ENCODE measurements at places on chromosomes 1 and 21.

DNA sequence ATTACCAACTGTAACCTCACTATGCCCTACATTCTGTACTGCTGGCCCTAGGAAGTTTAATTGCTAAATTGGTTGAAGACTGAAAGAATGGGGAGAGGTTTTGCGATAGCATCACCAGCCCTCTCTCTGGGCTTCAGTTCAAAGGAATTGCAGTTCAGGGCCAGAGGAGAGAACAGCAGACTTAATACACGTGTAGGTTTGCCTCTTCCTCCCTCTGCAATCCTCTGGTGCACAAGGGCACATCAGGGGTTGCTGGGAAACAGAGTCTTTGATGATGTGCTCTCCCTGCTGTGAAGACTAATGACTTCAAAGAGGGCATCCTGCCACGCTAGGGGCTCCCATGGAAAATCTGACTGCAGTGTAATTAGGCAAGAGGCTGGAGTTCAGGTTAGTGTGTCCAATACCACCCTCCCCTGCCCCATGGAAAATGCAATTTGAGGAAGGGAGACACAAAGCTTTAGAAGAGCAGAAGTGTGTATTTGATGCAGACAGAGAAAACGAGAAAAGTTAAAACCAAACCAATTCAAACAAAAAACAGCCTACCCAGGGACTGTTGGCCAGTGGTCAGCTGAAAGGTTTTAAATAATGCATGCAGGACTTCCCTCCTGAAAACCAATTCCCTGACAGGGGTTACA, 167.9 kb downstream of the ASTN1 start:
- no peak for DNase-seq

DNA sequence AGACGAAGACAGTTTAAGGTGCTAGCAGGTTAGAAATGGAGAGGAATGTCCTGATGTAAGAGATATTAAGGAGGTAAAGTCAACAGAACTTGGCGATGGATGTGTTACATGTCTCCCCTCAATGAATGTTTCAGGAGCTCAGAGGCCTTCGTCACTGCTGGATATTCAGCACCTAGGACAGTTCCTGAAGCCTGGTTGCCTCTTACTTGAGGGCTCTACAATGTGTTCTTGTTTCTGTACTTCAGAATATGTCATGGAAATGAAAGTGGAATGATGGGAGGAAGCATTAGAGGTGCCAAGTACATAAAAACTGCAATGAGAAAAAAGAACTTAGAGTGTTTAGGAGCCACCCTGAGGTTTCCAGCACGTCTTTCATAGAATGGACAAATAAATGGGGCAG, 17.7 kb downstream of the TNR start:
- DNase-seq: no peak

DNA sequence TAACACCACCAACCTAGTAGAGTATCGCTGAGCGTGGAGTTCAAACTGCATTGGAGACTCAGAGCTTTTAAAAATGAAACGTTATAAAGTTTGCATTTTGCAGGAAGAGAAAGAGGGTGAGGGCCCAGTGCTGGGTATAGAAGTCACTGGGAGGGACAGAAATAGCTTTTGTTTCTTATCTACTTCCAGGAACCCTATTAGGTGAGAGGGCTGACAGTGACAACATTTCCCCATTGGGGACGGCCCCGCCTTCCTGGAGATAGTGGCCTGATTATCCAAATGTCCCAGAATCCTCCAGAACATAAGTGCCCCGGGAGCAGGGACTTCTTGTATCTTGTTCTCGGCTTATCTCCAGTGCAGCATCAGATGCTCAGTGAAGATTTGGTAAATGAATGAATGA, 574.9 kb downstream of the PTPRU start:
- DNase-seq: no peak

DNA sequence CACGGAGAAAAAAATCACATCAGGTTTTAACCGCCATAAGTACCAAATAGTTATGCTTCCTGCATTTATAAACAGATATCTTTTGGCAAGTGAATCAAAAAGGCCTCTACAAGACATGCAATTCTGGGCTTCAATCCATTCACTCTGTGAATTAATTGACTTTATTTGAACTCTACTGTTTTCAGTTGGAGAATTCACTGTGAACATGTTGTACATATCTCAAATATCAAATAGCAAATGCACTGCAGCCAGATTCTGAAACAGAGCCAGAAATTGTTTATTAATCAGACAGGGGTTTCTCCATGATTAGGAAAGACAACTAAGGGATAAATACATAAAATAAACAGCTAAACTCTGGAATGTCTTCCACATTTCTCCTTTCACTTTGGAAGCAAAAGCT, 445.4 kb upstream of the NFIA start:
- no peak for DNase-seq

DNA sequence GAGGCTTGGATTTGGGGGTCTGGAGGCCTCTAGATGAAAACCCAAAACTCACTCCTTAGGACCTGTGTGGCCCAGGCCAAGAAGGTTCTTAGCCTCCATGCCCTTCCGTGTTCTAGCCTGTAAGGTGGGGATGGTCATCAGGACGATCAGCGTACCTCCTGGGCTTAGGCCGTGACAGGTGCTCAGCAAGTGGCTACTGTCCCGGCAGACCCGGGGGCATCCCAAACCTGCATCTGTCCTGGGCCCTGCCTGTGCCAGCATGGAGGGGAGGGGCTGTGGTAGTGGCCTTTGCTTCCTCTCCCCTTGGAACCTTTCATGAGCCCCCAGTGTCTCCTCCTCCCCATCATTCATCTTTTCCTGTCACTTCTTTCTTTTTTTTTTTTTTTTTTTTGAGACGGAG, 22.7 kb upstream of the TRAPPC10 start:
- DNase-seq: no peak

- DNase-seq: no peak
These were observed 360.2 kb upstream of the PTBP2 start for GRCh38 chr1:96361271-96361856.

GRCh38 chr1:189929501-189930099, 548.1 kb downstream of the BRINP3 start:
- no peak for DNase-seq

DNA sequence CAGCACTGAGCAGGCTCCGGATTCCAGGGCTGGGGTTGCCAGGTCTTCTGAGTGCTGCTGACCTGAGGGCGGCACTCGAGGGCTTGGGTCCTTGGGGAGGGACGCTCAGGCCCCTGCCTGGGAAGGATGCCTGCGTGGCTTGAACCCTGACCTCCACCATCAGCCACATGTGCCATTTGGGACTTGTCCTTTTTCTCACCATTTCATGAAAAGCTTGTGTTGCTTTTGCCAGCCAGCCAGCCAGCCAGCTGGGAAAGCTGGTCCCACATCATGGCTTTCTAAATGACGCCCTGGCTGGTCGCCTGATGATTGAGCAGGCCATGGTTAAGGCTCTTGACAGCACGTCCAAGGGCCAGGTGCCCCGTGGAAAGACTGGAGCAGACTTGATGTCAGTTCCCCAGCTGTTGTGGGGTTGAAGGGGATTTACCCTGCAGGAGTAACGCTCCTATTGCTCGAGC, 168.7 kb downstream of the CAMTA1 start:
- no peak for DNase-seq

GRCh38 chr21:37032877-37033471, 26.5 kb downstream of the RIPPLY3 start:
- no peak for DNase-seq

GRCh38 chr1:36351227-36351977, 28.0 kb upstream of the EVA1B start:
- no peak for DNase-seq

DNA sequence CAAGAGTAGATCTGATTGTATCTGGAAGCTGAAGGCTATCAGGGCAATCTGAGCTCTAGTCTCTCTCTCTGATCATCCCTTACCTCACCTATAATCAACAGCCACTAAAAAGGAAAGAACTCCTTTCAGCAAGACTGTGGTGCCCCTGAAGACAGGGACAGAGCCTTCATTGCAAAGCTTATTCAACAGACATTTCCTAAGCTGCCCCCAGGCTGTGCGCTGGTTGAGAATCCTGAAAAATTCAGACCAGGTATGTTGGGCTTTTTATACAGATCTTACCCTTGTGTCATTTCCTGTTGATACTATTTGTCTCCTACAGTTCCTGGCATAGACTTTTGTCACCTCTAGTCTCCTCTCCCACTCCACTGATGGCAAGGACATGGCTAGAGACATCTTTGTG, 63.3 kb upstream of the PLA2G4A start:
- no peak for DNase-seq

DNA sequence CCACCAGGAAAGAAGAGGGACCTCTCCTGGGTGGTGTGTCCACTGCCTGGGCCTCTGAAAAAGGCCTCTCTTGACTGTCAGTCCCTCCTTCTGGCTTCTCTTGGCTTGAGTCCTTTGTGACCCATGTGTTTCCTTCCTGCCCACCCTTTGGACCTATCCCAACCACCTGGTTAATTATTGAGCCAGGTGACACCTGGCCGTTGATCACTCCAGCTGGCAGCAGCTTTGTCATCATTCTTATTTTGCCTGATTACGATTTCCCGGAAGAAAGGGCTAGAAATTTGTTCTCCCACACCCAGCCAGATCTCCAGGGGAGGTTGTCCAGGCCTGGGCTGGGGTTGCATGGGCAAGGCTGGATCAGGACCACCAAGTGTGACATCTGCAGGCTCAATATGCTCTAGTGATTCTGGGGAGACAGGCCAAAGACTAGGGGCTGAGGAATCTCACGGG, 24.8 kb downstream of the CSF1 start:
- no peak for DNase-seq

DNA sequence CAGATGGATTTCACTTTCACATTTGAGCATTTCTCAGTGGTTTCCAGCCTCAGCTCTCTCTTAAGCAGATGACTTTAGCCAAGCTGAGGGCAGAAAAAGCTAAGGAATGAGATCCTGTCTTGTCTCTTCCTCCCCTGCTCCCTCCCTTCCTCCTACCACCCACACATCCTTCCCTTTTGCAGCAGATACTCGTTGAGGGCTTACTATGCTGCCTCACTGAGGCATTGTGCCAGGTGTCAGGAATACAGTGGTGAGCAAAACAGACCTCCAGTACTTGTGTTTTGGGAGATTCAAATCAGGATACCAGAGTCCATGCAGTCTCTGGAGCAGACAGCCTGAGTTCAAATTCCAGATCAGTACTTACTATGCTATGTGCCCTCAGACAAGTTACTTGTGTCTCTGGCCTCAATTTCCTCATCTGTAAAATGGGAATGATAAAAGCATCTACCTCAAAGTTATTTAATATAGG, 43.2 kb downstream of the KIF26B start:
- no peak for DNase-seq

GRCh38 chr1:64245495-64245894, 42.1 kb downstream of the UBE2U start:
- no peak for DNase-seq

DNA sequence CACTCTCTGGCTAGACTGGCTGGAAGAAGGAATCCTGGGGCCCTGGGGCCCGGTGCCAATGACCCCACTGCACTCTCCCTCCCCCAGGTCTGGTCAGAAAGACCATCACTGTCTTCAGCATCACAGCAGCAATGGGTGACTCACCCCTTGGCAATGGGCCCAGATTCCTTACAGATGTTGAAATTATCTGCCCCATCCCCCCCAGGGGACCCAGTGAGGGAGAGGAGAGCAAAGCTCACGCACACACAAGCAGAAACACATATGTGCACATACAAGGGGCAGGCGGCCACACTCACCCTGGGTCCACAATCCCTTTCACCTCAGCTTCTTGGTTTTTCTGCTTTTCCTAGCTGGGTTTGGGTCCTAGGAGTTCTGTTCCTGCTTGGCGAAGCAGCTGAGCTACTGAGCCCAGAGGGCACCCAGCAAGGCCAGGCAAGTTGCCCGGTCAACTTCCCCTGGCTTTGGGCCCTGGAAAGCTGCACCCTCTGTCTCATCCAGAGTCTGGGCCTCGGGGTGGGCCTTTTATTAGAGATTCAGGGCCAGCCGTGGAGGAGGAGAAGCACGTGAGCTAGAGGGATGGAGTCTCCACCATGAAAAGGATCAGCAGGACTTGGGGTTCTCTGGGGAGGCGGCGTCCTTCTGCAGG, 2.6 kb downstream of the COL16A1 start:
- DNase-seq: peak; percentile 5

DNA sequence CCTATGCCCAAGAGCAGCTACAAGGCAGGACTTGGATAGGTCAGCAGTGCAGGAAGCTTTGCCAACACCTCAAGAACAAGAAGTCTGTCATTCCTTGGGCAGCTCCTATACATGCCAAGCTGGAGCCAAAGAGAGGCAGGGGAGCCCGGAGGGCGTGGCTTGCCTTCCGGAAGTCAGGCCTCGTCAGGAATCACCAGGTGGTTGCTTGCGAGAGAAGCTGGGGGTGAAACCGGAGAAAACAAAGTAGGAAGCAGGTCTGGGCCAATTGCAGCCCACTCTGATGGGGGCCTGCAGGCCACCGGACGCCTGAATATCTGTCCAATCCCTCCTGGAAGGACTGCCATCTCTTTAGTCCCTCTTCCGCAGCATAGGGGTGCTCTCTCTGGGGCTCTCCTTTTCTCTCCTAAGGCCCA, 794 bp upstream of the FAM76A start:
- DNase-seq: no peak

DNA sequence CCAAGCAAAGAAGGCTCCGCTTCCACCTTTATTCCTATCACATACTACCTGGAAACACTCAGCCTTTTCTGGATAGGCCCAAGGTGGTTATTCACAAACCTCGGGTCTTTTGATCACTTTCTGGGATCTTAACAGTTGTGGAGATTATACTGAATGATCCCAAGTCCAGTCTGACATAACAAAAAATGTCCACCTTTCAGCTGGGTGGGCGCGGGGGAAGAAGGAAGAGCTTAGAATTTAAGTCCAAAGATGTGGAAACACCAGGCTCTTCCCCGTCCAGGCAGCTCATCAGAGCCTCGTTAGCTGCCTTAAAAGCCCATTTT, 338 bp upstream of the C1orf53 start:
- no peak for DNase-seq

GRCh38 chr1:111717450-111717849, 21.7 kb downstream of the INKA2 start:
- no peak for DNase-seq

DNA sequence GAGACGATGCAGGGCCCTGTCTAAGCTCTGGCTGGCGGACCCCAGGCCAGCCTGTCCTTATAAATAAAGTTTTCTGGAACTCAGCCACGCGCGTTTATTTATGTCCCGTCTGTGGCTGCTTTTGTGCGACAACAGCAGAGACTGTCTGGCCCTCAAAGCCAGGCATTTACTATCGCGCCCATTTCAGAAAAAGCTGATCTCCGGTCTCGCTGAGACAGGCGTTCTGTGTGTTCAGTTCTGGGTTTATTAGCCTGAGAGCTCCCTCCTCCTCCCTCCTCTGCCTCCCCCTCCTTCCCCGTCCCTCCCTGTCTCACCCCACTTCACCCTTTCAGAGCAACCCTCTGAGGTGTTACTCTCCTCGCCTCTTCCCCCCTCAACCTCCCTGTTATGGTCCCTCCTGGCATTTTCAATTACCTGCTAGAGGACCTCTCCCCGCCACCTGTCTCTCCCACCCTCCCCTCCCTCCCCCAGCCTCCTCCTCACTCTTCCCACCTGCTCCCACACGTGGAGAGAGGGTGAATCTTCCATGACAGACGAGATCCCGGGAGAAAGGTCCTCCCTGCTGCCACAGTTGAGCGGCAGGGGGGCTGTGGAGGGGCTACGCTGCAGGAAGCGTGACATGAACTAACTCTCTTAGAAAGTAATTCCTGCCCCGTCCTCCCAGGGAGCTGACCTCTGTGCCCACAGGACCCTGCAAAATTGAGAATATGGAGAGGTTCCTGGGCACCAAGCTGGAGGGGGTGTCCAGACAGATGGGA, 59.9 kb downstream of the SPSB1 start:
- DNase-seq: no peak
